Activated gamma-delta T cell treated with anti-CD3 and anti-CD28 coated beads, Interleukin-2, amount 50 U/mL, for 16 hours (primary cell): ENCODE measurements at places on chromosomes 3 and 15.

DNA sequence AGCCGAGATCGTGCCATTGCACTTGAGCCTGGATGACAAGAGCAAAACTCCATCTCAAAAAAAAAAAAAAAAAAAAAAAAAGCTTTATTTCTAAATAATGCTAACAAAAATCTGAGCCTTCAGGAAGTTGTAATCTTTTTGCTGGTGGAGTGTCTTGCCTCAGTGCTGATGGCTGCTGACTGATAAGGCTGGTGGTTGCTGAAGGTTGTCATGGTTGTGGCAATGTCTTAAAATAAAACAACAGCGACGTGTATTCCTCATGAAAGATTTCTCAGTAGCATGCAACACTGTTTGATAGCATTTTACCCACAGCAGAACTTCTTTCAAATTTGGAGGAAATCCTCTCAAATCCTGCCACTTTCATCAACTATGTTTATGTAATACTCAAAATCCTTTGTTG, 77.4 kb upstream of the PTPRG start:
- no peak for DNase-seq

DNA sequence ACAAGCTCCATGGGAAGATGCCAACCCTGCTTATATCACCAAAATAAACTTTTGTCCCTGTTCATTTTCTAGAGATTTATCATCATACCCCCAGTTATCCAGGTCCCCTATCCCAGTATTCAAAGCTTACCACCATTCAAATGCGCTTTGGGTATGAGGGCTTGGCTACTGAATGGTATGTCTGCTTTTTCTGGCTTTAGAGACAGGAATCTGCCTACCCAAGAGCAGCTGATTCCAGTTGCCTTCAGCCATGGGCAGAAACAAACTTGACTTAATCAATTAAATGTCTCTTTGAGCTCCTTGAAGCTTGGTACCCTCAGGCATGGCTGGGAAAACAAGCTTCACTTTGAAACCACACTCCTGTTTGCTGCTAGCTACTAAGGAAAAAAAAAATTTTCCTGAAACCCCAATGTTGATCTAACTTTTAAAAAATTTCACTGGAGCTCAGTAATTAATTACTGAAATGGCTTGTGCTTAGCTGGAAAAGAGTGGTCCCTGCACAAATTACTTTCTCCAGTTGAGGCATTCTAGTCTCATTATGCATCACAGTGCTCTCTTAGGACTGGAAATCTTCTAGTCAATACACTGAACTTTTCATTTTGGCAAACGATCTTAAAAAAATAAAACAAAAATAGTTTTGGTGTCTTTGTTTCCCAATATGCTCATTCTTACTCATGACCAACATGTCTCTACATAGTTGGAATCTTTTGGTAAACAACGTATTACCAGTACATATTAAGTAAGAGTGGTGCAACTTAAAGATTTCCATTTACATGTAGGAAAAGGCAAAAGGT, 242.8 kb downstream of the DTWD1 start:
- no peak for DNase-seq

GRCh38 chr3:129282727-129283327, 4.2 kb downstream of the HMCES start:
- DNase-seq: no peak

DNA sequence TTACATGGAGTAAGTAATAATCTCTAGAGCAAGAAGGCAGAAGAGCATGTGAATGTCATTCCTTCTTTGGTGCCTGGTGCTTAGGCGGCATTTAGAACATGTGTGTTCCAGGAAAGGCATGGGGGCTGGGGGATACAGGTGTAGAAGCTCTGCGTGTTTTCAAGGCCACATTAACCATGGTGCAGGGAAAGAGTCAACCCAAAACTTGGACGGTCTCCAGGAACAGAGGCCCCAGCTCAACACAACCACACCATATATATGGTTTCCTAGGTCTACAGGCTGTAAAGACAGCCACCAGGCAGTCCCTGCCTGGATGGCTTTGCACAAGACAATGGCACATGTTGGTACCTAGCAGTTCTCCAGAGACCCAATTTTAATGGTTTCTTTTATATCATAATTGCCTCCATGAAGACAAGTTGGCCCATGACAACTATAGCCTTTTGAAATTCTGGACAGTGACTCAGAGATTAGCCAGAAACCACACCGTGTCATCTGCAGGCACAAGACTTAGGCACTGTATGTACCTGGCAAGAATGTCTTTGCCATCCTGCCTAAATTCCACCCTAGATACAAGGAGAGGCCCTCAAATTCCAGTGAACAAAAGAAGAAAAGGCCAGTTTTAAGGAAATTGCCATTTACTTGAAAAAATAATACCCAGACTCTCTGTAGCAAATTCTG, 25.0 kb upstream of the DGKG start:
- no peak for DNase-seq

DNA sequence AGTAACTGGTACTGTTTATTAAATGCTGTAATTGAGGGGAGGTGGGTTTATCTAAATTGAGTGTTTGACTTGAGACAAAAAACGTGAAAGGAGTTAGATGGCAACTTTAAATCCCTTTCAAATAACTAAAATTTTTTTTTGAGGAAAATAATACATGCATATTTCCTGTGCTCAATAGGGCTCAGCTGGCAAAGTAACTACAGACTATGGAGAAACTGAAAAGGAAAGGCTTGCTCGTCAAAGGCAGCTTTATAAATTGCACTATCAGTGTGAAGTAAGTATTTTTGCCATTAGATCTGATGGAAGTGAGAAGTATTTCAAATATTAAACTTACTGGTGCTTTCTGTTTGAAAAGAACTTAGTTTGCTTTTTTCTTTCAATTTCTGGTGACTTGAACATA, 72.2 kb downstream of the DZIP3 start:
- no peak for DNase-seq

GRCh38 chr15:67064607-67065530, 533 bp upstream of the SMAD3 start:
- DNase-seq: no peak

DNA sequence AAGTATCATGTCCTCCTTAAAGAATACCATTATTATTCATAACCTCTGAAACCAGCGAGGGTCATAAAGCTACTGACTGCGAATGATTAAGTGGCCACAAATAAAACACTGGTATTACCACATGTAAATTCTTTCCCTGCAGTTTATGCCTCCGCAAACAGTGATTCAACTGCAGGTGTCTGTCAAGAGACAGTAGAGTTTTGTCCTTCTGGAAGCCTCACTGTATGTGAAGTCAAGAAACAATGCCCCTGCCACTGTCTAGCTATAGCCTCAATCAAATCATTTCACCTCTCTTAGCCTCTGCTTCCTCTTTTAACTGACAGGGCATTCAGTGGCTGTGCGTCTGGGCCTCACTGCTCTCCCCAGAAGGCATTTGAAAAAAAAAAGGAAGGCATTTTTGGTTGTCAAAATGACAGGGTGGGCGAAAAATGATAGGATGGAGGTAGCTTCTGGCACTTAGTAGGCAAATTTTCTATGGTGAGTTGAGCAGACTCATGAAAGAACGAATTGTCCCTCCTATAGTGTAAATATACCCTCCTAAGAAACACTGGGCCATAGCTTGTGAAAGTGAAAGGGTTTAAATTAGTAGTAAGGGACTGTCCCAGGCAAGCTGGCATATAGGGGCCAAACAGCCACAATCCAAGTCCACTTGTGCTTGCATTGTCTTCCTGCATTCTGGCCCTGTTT, 66.7 kb downstream of the FILIP1L start:
- DNase-seq: no peak

DNA sequence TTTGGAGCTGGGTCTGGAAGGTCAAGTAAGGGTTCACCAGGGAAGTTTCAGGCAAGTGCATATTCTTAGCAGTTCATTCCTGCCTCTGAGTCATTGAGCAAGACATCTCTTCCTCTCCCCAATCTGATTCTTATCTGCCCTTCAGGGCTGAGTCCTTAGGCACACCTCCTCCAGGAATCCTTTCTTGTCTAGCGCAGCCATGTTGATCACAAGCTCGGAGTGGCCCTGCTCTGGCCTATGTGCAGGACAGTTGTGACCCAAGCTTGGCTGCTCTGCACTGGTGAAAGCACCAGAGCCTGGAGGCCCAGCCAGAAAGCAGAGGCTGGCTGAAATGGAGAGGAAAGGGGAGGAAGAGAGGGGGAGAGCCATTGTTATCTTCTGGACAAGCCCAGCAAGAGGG, 30.9 kb upstream of the MRPS22 start:
- no peak for DNase-seq

GRCh38 chr3:37162501-37163245, 11.7 kb downstream of the LRRFIP2 start:
- DNase-seq: no peak

DNA sequence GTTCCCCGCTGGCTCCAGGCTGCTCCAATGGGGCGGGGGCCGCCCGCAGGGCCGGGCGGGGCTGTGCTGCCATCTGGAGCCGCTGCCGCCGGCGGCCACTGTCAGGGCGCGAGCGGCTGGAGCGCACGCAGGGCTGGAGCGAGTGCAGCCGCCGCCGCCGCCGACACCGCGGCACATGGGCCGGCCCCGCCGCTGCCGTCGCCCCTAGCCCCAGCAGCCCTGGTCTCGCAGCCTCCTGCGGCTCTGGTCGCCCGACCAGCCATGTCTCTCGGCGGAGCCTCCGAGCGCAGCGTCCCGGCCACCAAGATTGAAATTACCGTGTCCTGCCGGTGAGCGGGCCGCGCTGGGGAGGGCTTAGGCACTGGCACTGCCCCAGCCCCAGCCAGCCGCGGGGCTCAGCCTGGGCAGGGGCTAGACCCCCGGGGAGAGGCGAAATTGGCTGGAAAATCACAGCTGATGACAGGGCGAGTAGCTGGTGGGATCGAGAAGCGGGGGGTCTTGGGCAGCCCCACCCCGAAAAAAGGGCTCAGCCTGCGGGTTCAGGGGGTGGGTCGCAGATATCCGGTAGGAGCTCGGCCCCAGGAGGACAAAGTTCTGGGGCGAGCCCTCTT, at the start of gene CPNE9:
Gene CPNE9, plus strand, starts transcription at position 98 of the 611 bp plus-strand sequence. Its CDS starts 164 bp downstream, at position 262.
- no peak for DNase-seq

- no peak for DNase-seq
These were observed 1.7 kb upstream of the PPARG start for GRCh38 chr3:12286927-12287726.
